ENCODE measurements at places on chromosomes 2 and 18. TPM values are rescaled to one million over a fixed set of nuclear protein-coding genes. Genes with fewer than 3 reads are reported as not detected.

DNA sequence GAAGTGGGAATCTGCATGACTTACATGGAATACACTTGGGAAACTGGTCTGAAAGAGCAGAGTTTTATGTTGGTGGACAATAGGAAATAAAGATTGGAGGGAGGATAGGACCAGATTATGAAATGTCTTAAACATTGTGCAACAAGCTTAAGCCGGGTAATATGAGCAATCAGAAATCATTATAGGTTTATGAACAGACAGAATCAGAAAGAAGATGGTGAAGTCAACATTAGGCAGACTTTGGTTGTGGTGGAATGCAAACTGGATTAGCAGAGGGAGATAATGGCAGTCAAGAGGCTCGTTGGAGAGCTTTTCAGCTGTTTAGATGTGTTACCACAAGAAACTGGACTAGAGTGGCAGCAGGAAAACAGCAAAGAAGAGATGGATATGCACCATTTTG, 43.5 kb downstream of the CRIM1 start:
- DNase-seq: no peak

GRCh38 chr2:167759531-167759930, 487.9 kb downstream of the STK39 start:
- DNase-seq: no peak

- DNase-seq: no peak
Measured at GRCh38 chr2:207394812-207395534, 134.8 kb upstream of the CREB1 start.

DNA sequence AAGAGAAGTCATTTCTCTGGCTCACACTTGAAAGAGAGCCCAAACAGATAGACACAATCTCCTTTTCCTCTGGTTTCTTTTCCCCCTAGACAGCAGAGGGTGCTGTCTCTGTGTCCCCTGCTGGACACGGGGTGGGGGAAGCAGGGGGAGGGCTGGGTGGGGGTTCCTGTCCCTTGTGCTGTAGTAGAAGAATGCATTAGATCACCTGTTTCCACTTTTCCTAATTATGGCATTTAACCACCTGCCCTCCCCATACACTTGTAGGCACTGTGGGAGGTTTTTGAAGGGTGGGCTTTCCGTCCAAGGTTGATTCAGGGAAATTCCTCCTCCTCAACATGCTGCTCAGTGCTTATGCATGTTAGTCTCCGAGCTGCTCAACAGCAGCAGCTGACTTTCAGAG, 206.2 kb upstream of the EPAS1 start:
- DNase-seq: no peak

DNA sequence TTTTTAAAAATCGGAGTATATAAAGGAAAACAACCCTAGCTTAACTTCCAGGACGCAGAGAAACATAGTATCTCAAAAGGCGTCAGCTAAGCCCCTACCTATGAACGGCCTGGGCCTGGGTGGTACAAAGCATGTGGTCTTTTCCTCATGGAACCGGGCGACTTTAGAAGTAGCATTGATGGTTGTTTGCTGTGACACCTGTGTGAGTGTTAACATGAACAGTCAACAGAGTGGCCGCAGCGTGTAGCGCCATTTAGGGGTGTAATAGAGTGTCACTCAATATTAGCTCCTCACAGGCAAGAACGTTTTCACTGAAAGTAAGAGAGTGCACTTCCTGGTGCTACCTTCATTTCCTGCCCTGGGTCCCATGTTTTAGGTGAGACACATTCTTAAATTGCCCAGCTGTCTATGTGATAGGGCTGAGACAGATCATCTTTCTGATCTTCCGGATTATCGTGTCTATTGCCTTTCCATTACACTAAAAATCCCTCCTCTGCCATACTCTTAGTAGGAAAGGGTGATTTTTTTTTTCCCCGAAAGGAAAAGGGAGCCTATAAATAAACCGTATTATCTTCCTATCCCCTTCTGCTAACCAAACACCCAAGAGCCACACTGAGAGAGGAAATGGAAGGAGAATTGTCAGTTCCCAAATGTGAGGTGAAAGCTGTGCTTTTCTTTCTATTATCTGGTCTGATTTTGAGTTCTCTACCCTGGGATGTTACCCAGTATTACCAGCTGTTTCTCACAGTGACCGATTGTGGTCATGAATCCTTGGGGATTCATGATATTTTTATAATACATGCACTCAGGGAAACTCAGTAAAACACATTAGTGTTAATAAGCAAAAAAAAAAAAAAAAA, 1.3 kb downstream of the GORASP2 start:
- DNase-seq: peak; percentile 20

- no peak for DNase-seq
Measured at GRCh38 chr18:48991319-48991660, 40.5 kb upstream of the SMAD7 start.

DNA sequence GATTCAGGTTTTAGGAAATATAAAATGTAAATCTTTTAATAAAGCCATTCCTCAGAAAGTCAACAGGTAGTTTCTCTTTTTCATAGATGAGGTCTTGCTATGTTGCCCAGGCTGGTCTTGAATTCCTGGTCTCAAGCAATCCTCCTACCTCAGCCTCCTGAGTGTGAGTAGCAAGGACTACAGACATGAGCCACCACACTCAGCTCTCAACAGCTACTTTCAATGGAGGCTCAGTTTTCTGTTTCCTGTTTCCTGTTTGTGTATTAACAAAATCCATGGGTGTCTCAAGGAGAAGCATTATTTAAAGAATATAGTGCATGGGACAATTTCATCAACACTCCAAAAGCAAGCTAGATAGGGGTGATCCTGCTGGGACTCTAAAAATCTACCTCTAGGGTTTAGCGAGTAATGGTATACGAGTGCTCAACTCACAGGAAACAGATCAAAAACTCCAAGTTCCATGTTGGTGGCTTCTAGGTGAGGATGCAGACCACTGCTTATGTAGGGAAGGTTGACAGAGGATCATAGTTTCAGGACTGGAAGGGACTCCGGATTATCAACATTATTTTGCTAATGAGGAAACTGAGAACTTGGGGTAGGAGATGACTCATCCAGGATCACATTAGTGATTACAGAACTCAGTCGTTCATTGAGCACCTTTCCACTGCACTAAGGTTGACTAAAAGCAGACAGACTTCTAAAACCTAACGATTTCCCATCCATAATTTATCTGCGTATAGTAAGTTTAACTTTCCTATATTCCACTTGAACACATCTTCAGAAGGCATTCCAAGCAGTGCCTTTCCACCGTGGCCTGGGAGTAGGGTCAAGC, 61.7 kb upstream of the WIPF1 start:
- DNase-seq: no peak

DNA sequence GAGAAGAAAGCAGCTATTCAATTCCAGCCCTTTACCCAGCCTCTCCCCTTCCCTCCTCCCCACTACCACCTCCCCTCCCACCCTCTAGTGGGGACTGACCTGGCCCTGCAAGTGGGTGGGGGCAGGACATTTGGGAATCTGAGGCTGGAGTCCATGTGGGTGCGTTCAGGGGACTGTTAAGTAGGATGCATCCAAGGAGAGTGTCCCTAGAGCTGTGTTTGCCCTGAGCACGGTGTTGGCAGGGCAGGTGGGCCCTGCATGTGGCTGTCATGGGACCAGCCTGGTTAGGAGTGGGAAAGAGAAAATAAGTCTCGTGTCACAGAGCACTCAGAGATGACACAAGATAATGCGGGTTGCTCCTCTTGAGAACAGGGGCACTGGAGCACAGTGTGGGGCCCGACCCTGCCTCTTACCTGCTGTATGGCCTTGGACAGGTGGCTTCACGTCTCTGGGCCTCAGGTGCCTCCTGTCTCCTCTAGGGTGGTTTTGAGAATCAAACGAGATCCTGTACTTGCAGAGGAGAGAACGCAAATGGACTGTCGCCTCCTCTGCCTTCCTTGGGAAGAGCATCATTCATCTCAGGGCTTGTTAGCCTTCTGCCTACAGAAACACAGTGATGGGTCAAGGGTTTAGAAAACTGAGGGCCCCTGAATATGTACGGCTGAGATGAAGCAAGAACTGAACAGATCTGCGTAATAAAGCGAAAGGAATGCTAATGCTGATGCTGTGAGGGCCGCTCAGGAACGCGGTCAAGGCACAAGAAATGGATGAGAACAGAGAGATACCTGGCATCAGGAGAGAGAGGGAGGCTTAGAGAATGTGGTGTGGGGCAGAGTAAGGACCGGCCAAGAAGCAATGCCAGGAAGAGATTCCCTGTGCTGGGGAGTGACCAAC, 187.7 kb upstream of the HAAO start:
- no peak for DNase-seq

DNA sequence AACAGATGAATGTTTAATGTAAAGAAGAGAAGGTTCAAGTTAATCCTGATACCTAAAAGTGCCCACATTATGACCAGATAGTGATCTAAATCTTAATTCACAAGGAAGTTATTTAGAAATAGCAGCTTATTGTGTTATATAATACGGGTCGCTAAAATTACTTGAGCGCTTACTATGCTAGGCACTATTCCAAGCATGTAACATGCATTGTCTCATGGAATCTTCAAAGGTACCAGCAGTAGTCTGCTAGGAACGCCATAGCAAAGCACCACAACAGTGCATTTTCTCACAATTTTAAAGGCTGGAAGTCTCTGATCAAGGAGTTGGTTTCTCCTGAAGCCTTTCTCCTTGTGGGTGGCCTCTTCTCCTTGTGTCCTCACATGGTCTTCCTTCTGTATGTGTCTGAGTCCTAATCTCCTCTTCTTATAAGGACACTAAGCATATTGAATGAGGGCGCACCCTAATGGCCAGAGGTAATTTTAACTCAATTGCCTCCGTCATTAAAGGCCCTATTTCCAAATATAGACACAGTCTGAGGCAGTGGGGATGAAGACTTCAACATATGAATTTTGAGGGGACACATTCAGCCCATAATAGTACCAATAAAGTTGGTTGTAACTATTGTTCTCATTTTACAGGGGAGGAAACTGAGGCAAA, 118.4 kb downstream of the LRRC30 start:
- DNase-seq: no peak

DNA sequence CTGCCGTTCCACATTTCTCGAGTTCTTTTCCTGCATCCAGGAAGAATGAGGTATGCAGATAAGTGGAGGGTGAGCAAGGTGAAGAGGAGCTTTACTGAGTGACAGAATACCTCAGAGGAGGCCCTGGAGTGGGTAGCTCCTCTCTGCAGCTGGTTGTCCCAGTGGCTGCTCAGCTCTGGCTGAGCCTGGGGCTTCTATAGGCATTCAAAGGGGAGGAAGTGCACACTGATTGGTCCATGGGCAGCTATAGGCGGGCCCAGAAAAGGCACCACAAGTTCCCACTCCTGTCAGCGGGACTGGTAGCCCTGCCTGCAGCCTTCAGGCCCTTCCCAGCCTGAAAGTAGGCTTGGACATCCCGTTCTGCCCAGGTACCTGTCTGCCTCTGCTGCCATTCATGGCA, 94.7 kb downstream of the DOK6 start:
- DNase-seq: no peak

GRCh38 chr2:42321452-42322064, 39.5 kb downstream of the COX7A2L start:
- no peak for DNase-seq

DNA sequence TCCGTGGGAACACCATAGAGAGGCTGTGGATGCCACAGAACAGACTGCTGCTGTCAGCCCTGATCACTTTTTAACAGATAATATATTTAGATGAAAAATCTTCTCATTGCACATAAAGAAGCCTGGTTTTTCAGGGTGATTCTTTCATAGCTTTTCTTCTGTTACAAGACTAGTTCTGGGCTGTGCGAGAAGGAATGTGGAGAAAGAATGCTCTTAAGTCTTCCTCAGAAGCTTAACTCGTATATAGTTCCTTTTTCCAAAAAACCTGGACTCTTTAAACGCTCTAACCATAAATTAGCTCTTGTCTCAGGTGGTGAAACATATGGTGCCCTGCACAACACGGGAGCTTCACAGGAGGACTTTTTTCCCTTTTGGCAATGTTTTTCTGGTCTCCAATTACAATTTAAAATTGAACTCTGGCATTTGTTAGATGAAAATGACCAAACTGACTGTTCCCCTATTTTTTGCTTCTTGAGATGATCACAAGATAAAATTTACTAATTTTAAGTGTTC, 125.9 kb upstream of the SMAD7 start:
- no peak for DNase-seq

DNA sequence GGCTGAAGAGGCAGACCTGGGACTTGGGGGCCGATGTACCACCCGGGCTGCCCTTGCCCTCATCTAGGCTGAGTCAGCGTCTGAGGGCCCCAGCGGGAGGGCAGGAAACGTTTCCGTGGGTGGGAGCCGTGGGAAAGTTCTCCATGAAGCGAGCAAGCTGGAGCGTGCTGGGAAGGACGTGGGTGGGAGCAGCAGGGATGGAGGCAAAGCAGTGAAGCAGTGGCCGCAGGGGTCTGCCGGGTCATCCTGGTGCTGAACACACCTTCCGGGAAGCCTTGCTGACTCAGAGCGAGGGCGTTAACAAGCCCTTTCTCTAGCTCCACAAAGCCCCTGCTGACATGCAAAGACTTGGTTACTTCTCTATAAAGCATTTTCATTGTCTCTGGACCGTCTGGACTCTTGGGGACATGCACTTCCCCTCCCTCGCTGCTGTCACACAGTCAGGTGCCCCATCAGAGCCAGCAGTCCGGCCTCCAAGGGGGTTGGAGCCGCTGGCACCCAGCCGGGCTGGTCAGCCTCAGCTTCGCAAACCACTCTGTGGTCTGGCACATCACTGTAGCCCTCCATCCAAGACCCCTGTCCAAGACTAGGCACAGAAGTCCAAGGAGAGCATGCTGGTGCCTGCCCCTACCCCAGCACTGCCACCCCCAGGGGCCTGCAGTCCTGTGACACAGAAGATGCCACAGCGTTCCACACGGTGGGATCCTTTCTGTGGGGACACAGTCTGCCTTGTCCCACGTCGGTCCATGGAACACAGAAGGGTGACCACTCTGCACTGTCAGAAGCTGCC, 115.1 kb upstream of the GPC1 start:
- DNase-seq: no peak

- DNase-seq: no peak
Measured at GRCh38 chr2:86006524-86006923, 99.2 kb downstream of the POLR1A start.

- DNase-seq: peak; percentile 55
Measured at GRCh38 chr2:32711219-32711618, 83.4 kb downstream of the TTC27 start.

DNA sequence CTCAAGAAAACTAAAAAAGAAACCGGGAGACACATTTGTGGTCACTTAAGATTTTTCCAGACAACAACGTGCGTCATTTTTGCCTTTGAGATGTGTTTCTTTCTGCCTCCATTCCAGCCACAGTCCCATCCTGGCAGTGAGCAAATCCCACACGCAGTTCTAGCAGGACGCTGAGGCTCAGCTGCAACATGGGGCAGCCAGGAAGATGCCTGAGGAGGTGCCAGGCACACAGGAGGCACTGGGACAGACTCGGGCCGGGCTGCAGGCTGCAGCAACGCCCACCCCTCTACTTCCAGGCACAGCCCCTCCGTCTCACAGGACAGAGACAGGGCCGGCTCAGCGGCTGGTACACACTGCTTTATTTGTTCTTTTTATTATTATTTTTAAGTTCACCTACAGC, 13.1 kb downstream of the KLF11 start:
- no peak for DNase-seq

- no peak for DNase-seq
Measured at GRCh38 chr18:41134426-41134825, 820.6 kb upstream of the PIK3C3 start.

MC5R gene
- polyA plus RNA-seq: 5.5 TPM

RIT2 gene
- polyA plus RNA-seq: not detected

TRPM8 gene
- 0.17 TPM for polyA plus RNA-seq

CLHC1 gene
- 15.4 TPM for polyA plus RNA-seq

SH3BP4 gene
- 19.4 TPM for polyA plus RNA-seq

FBLN7 gene
- 8.5 TPM for polyA plus RNA-seq

UGT1A4 gene
- not detected for polyA plus RNA-seq

DSG1 gene
- 0.88 TPM for polyA plus RNA-seq

Data from hindlimb muscle (tissue), 1 donor.